Skeletal muscle cell (primary cell): ENCODE measurements at places on chromosomes 12 and 14.
A peak's percentile ranks its signal among the peaks of the same experiment; 100 is the strongest.

- no peak for DNase-seq
Measured at GRCh38 chr14:69312608-69313007, 52.6 kb downstream of the GALNT16 start.

DNA sequence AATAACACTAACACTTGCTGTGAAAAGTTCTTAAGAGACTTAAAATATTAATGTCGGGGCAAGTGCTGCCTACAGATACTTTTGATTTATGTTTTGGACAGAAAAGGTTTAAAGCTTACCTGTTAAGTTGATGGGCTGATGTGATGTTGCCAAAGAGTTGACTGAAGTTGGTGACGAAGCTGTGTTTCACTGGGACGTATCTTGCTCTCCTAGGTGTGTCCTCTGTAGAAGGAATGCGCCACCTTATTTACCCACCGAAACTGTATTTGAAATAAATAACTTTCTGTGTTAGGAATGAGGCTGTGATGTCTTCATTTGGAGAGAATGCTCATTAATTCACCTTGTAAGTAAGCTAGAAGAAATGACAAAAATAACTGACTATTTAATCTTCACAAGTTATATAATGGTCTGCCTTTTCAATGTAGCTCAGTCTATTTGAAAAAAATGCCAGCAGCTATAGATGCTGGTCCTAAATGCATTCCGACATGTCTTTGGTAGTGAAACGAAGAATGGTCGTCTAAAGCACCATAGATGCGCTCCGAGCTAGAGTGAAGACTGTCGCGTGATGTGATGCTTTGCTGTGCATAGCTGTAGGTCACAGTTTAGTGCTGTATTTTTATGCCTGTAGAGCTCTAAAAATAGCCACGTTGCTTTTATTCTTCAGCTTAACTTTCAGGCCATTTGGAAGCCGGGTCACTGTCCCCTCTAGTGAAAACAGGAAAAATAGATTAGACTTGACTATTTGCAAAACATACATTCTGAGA, at the start of gene RD3L:
Gene RD3L (minus strand): TSS at position 557 of the 764 bp plus-strand sequence. CDS start 834 bp downstream, outside the sequence.
- no peak for DNase-seq

GRCh38 chr12:88793096-88793495, 212.8 kb upstream of the KITLG start:
- DNase-seq: no peak

GRCh38 chr14:42378274-42378673, 771.6 kb downstream of the LRFN5 start:
- DNase-seq: no peak

- DNase-seq: no peak
Measured at GRCh38 chr14:68563251-68564131, 229.4 kb downstream of the ZFP36L1 start.

- DNase-seq: no peak
Measured at GRCh38 chr14:55889124-55889523, 229.1 kb upstream of the PELI2 start.

DNA sequence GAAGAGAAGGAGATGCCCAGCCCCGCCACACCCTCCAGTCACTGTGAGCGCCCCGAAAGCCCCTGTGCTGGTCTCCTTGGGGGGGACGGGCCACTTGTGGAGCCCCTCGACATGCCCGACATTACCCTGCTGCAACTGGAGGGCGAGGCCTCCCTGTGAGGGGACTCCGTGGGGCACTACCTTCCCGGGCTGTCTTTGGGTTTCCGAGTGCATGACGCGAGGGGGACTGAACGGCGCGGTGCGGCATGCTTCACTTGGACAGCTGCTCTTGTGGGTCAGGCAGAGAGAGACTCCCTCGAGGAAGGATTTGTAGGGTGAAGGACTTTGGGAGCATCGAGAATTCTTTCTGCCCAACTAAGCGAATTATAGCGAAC, 1.1 kb downstream of the CCDC184 start:
- no peak for DNase-seq

DNA sequence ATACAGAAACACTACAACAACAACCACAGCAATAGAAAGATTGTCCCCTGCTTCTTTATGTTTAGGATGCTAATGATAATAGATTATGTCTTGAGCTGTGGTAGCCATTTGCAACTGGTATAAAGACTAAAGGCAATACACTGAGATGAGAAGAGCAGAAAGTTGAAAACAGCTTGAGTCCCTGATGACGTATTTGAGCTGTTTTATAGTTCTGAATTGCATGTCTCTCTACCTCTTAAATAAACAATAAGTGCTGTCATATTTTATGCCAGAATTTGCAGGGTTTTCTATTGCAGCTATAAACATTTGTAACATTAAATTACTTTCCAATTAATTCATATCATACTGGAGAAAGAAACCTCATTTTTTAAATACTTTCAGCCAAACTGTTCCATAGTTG, 1242.0 kb downstream of the LRFN5 start:
- no peak for DNase-seq

DNA sequence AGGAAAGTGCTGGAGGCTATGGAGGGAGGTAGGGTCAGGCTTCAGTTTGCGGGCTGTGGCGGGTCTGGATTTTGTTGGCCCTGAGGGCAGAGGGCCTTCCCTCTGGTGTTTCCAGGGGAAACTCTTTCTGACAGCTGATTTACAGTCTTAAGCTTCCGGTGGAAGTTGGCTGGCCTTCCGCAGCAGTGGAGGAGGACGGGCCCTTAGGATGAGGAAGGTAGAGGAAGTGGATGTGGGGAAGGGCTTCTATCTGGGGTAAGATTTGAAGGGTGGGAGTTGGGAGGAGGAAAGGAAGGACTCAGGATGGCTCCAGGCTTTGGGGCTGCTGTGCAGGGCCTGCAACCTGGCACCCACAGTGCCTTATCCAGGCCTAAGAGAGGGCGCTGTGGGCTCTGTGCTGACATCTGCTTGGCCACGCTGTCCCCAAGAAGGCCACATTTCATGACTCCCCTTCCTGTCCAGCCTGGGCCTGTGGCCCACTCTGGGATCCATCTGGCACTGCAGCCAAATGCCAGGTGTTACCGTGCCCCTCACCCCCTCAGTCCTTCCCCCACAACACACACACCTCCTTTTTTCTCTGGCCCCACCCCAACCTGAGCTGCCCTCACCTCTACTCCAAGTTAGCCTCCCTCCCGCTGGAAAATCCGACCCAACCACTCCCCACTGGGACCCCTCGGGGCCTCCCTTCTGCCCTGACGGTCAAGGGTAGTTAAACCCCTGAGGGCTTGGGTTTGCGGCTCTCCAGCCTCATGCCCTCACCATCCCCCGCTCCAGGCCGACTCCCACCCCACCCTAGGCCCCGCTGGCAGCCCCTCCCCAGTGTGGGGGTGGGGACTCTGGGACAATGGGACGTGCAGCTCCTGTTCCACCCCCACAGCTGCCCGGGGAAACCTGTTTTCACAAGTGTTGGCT, 7.7 kb upstream of the PPP1R13B start:
- no peak for DNase-seq

DNA sequence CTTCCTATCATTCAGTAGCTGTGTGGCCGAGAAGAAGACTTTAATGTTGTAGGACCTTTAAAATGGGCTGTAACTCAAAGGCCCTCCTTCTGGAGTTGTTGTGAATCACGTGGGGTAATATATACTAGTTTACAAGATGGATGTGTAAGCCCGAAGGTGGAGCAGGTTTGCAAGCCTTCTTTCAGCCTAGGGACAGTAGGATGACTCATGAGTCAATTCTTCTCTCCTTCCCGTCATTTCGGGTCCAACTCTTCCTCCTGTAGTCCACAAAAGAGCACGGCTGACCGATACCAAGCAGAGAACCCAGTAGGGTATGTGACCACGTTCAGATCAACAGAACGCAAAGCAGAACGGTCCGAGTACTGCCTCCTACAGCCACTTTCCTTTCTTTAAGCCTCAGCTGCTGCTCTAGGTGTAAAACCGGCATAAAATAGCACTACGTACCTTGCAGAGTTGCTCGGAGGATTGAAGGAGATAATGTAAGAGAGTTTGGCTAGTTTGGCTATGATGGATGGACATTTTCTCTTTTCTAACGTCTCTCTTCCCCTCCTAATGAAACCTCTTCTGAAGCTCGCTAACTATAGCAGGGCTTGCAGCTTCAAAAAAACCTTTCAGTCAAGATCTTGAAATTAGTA, 1.3 kb upstream of the RASSF3 start:
- no peak for DNase-seq

GRCh38 chr12:19675361-19675760, 236.1 kb downstream of the AEBP2 start:
- DNase-seq: no peak

DNA sequence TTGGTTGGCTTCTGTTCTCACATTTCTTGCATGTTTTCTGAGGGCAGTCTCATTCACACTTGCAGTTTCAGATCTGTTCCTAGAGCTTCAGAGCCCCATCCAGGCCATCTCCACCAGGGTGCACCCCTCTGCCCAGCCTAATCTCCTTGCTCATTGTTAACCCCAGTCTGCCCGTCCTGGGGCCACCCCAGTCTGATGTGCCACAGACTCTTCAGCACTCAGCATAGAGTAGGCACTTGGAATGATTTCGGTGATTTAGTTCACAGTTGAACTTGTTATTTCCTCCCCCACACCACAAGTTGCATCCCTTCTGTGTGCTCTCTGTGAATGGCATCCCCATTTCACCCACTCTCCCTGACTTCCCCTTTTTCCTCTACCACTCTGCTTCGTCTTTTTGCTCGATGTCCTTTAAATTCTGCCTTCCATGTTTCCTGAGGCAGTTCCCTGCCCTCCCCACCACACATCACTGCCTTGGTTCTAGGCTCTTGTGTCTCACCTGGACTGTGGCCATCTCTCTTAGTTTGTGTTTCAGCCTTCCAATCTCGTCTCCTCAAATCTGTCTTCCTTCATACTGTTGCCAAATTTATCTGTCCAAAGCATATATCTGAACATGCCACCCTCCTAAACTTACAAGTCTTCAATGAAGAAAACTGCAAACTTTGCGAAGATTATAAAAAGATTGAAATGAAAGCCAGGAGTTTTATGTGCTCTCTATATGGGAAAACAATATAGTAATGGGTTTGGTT, 41.5 kb downstream of the ANO6 start:
- DNase-seq: no peak

GRCh38 chr12:80512781-80513180, 68.7 kb downstream of the PTPRQ start:
- DNase-seq: no peak

- DNase-seq: no peak
Measured at GRCh38 chr12:61854902-61855301, 405.3 kb upstream of the USP15 start.

- no peak for DNase-seq
Measured at GRCh38 chr12:115233891-115234543, 550.0 kb upstream of the TBX3 start.

- DNase-seq: no peak
Measured at GRCh38 chr14:22977684-22978486, 4.5 kb downstream of the AJUBA start.

DNA sequence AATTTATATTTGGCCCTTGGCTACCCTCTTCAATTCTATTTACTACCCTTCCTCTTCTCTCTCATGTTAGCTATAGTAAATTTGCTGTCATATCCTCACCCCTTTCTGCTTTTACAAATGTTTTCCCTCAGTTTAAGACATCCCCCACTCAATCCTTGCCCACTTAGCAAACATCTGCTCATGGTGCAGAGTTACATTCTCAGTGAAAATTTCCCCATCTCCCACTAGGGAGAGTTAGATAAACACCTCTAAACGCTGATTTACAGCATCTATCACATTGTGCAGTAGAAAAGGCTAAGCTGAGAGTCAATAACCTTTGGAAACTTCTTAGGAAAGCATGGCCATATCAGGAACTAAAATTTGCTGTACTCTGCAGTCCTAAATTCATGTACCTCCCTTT, 69.0 kb downstream of the DENND5B start:
- peak; percentile 59 for DNase-seq

GRCh38 chr14:68891851-68892660, 87.0 kb downstream of the ACTN1 start:
- peak; percentile 41 for DNase-seq

DNA sequence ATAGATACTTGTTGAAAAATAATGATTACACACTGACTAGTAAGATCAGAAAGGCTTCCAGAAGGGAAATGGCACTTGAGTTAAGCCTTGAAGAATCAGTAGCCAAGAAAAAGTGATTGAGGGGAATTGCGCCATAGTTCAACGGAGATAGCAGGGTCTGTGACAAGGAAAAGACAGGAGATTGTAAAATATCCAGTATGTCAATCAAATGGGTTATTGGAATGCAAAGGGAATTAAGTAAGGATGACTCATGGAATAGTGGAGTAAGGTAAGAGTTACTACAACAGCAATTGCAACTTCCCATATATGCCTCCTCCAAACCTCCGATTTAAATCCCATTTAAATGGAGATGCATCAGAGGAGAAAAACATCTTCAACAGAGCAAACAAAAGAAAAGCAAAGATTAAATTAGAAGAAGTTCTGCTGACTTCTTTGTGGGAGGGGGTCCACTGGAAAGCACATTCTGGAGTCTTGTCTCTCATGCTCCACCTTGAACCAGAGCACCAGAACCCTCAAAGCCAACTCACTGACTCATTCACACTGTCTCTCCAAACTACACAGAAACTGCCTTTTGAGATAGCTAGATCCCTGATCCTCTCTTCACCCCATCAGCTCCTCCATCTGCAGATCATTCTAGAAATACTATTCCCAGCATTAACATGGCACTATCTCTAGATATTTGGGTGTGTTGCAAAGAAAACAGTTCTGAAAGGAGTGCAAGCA, 138.2 kb downstream of the NUAK1 start:
- DNase-seq: no peak

DNA sequence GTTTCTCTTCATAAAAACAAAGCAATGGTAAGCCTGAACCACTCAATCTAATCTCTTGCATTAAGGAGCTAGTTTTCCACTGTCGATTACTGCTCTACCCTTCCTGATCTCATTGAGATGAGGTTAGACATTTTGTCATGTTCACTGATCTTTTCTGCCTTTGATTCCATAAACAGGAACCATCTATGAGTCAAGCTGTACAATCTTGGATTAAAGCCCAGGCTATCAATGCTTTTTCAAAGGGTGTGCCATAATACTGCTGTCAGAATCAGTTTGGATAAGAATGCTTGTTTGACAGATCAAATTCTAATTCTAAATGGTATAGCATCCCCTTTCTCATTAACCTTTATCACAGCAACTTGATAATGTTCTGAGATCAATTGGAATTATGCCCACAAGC, 16.1 kb downstream of the GRIP1 start:
- DNase-seq: peak; percentile 37

DNA sequence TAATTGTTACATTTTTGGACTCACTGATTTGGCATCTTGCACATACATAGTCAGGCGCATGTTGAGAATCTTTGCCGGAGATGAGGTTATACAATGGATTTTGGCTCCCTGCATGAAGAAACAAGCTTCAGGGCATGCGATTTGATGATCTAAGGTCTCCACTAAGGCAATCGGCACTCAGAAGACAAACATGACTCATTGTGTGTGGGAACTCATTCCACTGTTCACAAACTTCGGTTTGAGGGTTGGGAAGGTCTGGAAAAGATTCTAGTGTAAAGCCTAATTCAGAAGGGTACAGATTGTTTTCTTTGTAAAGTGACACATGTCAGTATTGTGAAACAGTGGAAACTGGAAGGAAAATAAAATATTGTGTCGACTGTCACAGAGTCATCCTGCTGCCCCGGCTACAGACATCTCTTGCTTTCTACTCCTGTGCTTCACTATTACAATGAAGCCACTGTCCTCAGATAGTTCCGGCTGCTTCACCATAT, 192.6 kb upstream of the HMGA2 start:
- peak; percentile 100 for DNase-seq

DNA sequence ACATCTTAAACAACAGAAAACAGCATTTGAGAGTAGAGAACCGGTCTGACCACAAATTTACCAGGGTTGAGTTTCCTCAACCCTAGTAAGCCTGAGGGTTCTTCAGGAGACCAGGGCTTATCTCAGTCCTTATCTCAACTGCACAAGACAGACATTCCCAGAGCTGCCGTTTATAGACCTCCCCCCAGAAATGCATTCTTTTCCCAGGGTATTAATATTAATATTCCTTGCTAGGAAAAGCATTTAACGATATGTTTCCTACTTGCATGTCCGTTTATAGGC, 12.3 kb downstream of the TMEM117 start:
- no peak for DNase-seq
